ENCODE measurements at places on chromosomes 7 and 10. TPM values are rescaled to one million over a fixed set of nuclear protein-coding genes. Genes with fewer than 3 reads are reported as not detected.

DNA sequence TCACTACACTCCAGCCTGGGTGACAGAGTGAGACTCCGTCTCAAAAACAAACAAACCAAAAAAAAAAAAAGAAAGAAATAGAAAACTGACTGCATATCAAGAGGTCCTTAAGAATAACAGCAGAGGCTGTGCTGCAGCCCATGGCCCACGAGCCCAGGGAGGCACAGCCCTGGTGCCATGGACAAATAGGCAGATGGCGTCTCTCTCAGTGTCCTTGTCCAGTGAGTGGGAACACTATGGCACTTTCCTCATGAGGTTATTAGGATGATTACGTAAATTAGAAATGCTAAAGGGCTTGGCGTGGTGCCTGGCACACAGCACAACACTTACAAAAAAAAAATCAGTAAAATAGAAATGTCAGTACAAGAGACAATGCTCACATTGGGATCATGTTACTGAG lies 33.4 kb upstream of the PFKP start:
- no peak for DNase-seq

GRCh38 chr7:158856883-158857668 lies 718 bp downstream of the DYNC2I1 start:
- no peak for DNase-seq

DNA sequence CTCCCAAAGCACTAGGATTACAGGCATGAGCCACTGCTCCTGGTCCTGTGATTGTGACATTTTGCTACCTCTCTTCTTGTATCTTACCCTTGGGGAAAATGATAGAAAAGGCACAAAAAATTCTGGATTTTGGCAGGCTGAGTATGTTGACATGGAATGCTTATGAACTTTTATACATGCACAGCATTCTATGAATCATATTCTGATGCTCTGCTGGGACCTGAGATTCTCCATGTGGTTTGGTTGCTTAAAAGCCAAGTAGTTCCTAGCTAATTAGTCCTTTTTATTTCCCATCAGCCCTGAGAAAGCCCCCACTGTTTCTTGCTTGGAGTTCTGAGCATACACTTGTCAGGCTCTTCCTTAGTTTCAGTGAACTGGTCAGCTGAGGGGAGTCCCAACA lies 8.3 kb upstream of the KAZALD1 start:
- DNase-seq = no peak

GRCh38 chr7:94396037-94396431 lies 1.3 kb downstream of the COL1A2 start:
- DNase-seq = no peak

ZNF736 gene
- 8.7 TPM for polyA plus RNA-seq
